ENCODE measurements at places on chromosomes 4 and X. TPM values are rescaled to one million over a fixed set of nuclear protein-coding genes. Genes with fewer than 3 reads are reported as not detected.

The MAGEE1 gene
- 53.6 TPM for polyA plus RNA-seq

The GDPD2 gene
- polyA plus RNA-seq: not detected

The STK26 gene
- 3.7 TPM for polyA plus RNA-seq

The TMEM35A gene
- polyA plus RNA-seq: 57.0 TPM

The PFKFB1 gene
- not detected for polyA plus RNA-seq

The MBNL3 gene
- polyA plus RNA-seq: 0.46 TPM

The NDNF gene
- 4.0 TPM for polyA plus RNA-seq

The SLC26A1 gene
- not detected for polyA plus RNA-seq

Data from Purkinje cell (primary cell).